ENCODE measurements at places on chromosomes 2 and 18.

DNA sequence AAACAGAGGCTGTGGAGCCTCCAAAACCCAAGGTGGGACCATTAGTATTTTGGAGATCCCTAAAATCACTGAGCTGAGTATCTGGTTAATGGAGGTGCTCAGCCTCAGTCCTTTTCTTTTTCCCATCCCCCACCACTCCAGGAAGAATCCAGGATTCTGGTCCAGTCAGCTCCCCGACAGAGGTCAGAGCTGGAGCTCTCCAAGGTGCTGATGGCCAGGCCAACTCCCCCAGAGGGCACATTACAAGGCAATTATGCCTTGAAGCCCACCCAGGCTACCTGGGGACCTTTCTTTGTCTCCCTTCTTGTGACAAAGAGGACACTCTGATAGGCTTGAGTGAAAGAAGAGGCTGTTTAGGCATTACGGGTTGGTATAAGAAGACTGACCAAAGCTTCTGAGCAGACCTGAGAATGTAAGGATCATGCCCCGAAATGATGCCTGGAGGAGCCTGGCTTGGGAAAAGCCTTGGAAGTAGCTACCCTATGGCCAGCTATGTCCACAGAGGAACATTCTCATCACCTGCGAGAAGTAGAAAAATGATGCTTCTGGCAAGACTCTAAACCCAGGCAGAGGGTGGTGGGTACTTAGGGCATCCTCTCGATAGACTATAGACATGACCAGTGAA is 102.5 kb upstream of the LDAH start:
- DNase-seq: peak; percentile 53

- DNase-seq: no peak
Measured at GRCh38 chr18:48053881-48054816, 123.7 kb upstream of the SMAD2 start.

GRCh38 chr18:56475250-56475649 is 163.1 kb downstream of the TXNL1 start:
- no peak for DNase-seq

DNA sequence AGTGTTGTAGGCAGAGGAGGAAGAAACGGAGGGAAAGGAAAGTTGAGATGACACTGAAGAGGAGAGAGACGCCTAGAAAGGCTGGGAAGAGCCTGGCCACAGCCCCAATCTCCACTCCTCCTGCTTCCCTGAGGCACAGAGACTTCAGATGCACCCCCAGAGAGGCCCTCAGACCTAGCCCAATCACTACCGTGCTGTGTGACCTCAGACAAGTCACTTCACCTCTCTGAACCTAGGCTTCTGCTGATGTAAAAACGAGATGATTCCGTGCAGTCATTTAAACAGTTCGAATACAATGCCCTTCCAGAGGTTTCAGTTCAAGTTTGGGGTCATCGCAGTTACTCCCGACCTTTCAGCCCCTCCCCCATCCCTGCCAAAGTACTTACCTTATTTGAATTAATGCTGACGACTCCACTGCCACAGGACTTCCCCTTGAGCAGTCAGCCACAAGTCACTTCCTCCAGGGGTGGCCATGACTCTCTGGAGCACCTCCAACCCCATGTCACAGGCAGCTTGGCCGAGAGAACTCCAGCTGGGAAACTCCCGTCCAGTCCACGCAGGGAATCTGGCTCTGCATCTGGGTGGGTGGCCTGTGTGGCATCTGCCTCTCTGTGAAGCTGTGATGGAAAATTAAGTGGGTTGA is 105.2 kb upstream of the ID2 start:
- no peak for DNase-seq

- DNase-seq: no peak
Measured at GRCh38 chr2:2542966-2543611, 212.0 kb upstream of the MYT1L start.

DNA sequence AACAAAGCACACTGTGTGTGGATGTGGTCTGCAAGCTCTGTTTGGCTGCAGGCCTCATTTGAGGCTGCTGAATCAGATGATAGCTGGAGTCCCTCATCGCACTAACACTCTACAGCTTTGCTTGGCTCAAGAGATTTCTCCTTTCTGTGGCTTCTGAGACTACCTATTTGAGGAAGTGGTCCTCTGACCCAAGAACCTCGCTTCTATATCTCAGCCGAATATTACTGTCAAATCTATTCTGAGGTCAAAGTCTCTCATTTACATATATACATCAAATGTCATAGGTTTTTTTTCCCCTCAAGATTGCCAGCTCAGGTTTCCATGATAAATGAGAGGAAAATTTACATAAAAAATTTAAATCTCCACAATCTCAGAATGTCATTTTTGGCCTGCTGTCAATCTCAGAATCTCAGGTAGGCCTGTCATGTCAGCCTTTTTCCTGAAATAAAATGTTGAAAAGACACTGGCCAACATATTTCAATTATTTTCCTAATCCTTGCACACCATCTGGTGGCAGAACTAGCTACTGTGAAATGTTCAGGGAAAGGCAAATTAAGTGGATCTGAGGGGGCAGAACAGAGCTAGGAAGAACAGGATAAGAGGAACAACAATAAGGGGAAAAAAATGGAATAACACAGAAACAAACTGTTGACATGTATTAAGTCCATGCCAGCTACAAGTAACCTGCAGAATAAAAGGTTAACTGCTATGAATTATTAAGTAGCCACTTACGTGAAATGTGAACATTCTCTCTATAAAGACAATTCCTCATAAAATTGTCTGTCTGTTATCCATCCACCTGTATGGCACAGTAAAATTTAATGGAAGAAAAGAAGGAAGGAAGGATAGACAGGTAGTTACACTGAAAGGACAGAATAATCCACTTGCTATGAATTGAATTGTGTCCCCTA is 39.3 kb downstream of the AP1S3 start:
- peak; percentile 10 for DNase-seq

- no peak for DNase-seq
Measured at GRCh38 chr18:54222922-54223567, 1.4 kb downstream of the MBD2 start.

DNA sequence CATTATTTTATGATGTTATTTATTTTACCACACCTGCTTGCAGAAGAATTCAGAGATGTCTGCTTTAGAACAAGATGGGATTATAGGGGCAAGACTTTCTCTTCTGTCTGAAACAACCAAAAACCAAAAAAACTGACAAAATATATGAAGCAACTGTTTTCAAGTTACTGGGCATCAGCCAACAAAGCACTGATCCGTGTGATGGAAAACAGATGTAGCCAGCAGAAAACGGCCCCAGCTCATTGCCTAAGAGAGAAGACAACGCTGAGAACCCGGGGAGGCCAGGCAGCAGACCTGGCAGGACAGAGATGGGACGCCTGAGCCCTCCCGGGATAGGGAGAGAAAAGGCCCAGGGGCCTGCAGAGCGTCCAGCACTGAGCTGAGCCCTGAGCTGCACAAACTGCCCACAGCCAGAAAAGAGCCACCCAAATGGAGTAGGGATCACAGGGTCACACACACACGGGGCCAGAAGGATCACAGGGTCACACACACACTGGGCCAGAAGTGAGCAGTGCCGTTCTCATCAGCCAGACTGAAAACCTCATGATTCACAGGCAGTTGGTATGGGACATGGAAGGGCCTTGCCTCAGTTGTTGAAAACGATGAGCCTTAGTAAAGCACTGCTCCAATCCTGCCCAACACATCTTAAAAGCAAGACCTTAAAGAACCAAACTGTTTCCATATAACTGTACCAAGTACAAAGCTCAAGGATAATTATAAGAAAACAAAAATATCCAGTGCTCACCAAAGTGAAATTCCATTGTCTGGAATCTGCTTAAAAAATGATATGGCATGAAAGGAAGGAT is 12.1 kb downstream of the PXDN start:
- no peak for DNase-seq

- DNase-seq: no peak
Measured at GRCh38 chr2:72576861-72577260, 249.0 kb downstream of the EXOC6B start.

DNA sequence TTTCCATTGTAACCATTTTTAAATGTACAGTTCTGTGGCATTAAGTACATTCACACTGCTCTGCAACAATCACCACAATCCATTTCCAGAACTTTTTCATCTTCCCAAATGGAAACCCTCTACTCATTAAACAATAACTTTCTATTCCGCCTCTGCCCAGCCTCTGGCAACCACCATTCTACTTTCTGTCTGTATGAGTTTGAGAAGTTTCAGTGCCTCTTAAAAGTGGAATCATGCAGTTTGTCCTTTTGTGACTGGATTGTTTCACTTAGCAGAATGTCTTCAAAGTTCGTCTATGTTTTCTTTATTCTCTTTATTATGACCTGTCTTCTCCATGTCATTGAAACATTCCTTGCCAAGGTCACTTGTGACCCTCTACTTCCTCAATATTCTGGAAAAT is 22.0 kb upstream of the PELI1 start:
- no peak for DNase-seq

DNA sequence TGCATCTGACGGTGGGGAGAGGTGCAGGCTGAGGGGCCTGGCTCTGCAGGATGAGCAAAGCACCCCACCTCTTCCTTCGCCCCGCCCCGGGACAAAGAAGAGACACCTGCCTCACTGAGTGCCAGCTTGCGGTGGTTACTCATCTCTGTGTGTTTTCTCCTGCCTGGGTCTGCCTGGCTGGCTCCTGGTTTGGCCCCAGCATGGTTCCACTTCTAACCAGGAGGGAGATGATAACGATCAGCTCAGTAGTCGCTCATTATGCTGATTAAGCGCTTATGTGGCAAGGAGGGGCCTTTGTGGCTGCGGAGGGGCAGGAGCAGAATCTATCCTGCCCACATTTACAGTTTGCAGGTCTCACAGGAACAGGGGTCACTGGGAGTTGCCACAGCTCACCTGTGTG is 68.7 kb upstream of the EDAR start:
- no peak for DNase-seq

DNA sequence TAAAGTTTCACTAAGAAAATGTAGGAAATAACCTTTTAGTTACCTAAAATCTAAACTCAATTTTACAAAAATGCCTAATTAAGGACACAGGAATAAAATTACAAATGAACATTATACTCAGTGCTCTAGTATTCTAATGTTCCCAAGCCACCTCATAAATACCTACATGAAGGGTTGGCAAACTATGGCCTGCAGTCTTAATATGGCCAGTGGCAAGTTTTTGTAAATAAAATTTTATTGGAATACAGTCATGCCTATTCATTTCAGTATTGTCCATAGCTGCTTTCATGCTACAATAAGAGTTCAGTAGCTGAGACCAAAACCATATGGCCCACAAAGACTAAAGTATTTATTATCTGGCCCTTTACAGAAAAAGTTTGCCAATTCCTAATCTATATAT is 53.8 kb downstream of the SS18 start:
- DNase-seq: no peak

DNA sequence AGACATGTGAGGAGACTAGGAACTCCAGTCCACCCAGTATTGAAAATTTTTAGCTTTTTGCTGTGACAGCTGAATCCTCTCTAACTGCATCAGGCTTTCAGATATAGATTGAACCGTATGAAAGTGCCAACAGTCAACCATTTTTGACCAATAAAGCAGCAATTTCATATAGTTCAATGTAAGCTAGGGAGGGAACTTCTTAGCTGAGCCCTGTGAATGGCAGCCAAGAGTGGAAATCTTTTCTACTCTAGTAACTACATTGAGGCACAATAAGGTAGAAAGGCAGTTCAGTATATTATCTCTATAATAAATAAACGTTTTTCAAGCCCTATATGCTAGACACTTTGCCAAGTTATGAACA is 96.3 kb upstream of the TANK start:
- DNase-seq: no peak

GRCh38 chr2:111219285-111219684 is 98.6 kb downstream of the BCL2L11 start:
- DNase-seq: no peak

- no peak for DNase-seq
Measured at GRCh38 chr2:184053326-184053725, 545.0 kb upstream of the ZNF804A start.

GRCh38 chr2:45643095-45643494 is 8.4 kb upstream of the PRKCE start:
- no peak for DNase-seq

DNA sequence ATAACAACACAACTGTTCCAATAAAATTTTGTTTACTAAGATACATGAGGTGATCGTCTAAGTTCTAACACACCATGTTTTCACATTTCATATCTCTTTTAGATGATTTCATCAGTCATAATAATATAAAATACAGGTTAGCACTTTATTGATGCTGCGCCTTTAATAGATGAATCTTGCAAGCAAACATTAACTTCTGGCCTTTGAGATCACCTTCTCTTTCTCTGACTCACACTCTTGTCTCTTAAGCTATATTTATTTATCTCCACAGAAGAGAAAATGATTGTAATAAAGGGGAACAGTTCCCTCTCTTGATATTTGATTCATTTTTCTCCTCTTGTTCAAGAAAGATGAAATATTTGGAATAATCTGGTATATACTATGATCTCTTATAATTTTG is 603.3 kb upstream of the POU3F3 start:
- DNase-seq: no peak

DNA sequence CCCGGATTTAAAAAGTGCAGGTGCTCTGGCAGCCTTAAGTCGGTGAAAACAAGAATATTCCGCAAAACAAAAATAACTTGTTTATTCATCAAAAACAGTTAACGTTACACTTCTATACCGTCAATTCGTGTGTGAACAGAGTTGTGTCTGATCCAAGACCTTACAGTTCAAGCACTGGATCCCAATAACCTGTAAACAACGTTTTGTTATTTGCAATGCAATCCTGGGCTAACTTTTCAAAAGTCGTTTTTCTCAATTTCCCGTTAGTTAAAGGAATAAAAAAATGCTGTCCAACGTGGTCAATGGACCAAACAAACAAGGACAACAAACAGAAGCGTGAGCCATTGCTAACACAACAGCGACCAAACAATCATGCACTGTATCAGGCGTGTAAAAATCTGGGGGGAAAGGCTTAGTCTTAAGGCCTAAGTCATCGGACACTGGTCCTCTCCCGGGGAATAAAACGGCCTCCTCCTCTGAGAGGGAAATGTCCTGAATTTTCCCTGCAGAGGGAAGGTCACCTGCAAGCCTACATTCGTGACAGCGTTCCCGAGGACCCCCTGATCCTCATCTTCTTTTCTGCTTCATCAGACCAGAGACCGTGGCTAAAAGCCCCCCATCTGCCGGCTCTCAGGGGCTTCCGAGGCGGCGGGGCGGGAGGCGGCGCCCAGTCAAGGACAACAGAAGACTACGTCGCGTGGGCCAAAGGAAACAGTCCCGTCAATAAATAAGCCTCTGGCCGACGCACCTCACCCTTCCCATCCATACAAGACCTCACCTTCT is 490 bp downstream of the NDUFS1 start:
- DNase-seq: no peak

- DNase-seq: no peak
Measured at GRCh38 chr2:135993421-135993820, 8.0 kb upstream of the DARS1 start.

GRCh38 chr2:216083464-216084281 is 2.0 kb downstream of the TMEM169 start:
- DNase-seq: no peak

- DNase-seq: no peak
Measured at GRCh38 chr2:225932811-225933413, 533.4 kb downstream of the NYAP2 start.

- no peak for DNase-seq
Measured at GRCh38 chr18:13452388-13452811, 233.8 kb downstream of the LDLRAD4 start.

- no peak for DNase-seq
Measured at GRCh38 chr2:200156166-200156835, 150.2 kb upstream of the SPATS2L start.

GRCh38 chr2:47058003-47058931 is 96.8 kb downstream of the STPG4 start:
- no peak for DNase-seq

Data from endothelial cell (in vitro differentiated cells).